Stimulated activated CD8-positive, alpha-beta memory T cell treated with anti-CD3 and anti-CD28 coated beads, Interleukin-2, amount 100 ng/mL, for 48 hours (primary cell): ENCODE measurements at places on chromosomes 4 and X.

- DNase-seq = no peak
These were observed 5.7 kb upstream of the NHS start for GRCh38 chrX:17369309-17369708.

DNA sequence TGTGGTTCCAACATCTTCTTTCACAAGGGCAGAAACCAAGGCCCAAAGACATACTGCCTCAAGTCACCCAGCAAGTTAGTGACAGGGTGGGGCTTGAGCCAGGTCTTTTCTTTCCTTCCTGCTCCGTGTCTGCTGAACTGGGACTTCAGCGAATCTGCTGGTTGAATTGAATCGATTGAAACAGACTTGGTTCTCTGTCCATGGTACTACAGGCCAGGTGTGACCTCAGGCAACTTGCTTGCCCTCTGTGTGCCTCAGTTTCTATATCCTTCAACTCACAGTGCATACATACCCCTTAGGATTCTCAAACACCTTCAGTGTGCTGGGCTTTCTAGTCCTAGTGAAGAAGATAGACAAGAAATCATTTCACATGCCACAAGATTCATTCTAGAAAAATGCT is 2.0 kb upstream of the ABLIM2 start:
- DNase-seq = no peak

- no peak for DNase-seq
These were observed 7.6 kb upstream of the GJB1 start for GRCh38 chrX:71215338-71215912.

DNA sequence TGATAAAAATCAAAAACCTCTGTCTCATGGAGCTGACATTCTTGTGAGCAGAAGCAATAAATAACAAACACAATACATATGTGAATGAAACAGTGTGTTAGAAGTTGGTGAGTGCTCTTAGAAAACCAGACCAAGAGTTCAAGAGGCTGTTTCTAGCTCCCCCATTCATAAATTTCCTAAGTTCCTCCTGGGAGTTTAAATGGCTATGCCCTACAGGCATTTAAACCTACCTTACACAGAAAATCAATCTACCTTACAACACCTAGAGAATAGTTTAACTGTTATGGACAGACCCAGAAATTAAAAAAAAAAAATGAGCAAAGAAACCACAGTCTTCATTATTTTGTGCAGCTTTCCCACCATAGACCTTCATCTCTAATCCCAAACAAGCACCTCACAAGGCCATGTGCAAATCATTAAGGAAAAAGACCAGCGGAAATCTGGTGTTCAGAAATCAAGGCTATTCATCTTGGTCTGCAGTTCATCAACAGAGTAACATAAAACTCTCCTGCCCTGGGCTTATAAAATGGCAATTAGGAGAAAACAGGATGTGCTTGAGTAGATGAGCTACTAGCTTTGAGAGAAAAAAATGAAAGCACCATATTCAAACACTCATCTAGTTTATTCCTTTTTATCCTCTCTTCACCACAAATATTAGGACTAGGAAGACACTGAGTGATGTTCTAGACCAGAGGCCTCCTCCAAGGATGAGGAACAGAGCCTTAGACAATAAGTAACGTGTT is 147.2 kb downstream of the SHROOM3 start:
- no peak for DNase-seq

DNA sequence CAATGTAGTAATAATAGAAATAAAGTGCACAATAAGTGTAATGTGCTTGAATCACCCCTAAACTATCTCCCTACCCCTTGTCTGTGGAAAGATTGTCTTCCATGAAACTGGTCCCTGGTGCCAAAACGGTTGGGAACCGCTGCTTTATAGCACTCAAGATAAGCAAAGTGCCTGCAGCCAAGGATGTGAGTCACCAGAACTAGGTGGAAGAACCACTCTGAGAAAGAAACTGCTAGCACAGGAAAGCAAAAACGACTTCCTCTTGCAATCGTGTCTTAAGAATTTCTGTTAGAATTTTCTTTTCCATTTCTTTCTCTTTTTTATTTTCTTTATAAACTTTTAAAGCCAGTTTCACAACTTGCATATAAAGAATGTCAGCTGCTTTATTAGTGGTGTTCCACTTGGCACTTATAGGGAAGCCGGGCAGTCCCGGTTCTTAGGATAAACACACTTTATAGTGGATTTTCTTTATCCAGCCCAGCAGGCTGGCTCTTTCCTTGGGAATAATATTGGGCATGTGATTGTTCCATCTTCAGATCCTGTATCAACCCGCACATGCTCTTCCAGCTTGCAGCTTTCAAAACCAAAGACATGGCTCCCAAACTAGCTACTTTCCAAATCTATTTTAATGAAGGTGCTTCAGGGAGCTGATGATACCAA is 32.3 kb upstream of the CXCL8 start:
- DNase-seq = no peak

GRCh38 chr4:138707746-138708677 is 307.6 kb upstream of the NOCT start:
- no peak for DNase-seq

DNA sequence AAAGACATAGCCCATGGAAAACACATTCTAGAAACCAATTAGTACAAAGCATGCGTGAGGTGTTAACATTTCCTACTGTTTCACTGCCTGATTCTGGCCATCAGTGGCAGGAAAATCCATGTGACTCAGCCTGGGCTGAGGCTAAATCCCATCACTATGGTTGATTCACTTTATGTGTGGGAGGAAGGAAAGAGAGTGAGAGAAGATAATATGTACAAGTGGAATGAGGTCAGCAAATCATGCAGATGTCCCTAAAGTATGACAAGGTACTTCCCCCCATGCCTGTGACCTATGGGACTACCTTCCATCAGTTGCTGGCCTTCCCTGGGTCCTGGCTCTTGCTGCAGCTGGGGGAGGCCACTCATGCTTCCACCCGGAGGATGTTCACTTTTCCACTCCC is 64.2 kb upstream of the MAP3K15 start:
- no peak for DNase-seq

DNA sequence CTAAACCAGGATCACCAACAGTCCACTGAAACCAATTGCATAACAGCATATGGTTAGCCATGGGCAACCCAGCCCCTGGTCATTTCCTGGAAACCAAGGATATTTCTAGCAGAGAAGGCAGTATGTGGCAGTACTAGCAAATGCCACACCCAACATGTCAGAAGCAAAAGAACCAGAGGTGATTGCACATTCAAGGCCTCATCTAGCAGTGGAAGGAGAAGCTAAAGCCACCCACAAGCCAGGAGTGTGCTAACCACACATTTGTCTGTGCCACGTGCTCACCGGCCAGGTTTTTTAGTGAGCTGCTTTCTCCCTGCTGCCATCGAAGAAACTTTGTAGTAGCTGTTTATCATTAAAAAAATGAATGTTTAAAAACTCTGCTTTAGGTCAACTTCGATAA is 42.0 kb downstream of the TEC start:
- DNase-seq = no peak

GRCh38 chrX:40197071-40197470 is 99.3 kb upstream of the BCOR start:
- DNase-seq = no peak

DNA sequence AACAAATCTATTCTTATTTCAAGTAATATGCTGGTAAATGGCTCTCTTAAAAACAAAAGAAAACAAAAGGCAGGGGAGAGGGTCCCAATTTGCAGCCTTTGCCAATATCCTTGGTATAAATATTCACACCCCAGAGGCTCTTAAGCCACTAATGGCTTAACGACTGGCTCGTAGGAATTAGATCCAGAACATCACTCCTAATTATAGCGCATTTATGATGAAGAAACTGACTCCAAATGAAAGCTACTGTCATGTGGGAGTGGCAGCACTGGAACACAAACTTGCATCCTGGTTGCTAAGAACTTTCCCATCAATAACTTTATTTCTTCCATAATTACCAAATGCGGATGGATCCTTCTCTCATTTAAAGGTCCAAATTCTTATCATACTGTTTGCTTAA is 138.7 kb downstream of the FRYL start:
- no peak for DNase-seq

DNA sequence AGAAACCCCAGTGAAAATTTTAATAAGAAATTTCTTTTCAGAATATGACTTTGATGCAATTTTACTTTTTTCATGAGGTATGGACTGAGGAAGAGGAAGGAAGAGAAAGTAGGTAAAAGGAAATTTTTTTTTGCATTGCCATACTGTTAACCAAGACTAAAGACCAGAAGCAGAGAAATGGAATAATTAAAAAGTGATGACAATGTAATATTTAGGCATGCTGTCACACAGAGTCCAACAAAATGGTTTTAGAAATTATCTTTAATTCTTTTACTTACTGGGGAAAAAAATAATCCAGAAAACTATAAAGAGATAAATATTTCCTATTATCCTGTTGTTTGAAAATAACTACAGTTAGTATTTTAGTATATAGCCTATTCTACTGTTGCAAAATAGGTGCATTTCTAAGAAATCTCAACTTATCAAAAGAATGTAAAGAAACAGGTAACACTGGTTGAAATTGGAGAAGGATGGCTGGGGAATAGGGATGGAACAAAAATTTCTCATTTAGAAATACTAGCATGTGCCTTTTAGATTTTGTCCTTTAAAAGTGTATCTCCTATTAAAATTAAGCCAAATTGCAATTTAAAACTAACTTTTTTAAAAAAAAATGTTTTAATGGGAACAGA is 92.6 kb downstream of the ANXA3 start:
- DNase-seq = no peak

- DNase-seq = no peak
These were observed 44.5 kb downstream of the STIM2 start for GRCh38 chr4:26905172-26905571.

DNA sequence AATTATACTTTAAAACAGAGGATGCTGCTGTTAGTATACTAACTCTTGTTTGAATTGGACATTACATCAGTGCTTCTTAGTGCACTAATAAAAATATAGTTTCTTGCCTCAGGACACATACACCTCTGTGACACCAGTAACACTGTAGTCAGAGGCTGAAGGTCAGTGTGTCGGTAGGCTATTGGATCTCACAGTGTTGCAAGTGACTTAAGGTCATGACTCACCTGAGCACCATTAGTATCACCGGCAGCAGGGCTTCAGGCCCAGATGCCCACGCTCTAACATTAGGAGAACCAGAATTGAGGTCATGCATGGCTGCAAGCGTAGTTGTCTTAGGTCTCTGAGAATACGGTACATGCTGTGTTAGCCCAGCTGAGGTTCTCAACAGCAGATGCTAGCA is 15.2 kb downstream of the ETDC start:
- DNase-seq = no peak

DNA sequence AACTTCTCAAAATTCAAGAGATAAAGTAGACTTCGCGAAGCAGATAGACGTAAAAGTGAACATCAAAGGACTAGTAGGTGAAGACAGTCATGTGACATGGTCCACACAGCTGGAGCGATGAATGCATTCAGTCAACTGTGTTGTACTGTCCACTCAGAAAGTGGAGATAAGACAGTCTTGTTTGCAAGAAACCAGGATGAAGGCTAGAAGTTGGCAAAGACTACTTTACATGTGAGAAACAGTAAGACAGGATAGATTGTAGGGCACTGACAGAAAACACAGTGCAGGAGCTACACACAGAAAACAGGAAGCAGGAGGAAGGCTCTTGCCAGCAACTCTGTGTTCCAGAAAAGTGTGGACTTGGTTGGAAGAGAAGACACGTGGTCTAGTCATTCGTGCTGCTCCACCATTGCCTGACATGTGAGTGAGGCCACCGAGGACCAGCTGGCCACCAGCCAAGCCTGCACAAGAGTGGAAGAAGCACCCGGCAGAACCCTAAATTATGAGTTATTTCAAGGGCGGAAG is 78.9 kb downstream of the FAT1 start:
- no peak for DNase-seq

DNA sequence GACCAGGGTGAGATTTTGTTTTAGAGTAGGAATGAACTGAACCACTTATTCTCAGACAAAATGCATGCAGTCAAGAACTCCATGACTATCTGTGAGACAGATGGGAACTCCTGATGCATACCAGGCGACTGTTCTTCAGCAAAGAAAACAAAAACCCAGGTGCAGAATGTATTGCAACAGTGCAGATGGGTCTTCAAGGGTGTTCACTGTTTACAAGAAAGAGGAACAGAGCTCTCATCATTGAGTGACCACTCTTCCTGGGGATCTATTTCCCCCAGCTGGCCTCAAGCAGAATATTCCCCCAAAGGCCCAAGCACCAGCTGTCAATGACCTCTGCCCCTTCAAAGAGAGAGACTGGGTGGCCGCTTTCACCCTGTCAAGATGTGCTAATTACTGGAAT is 39.7 kb upstream of the BMP3 start:
- DNase-seq = no peak

GRCh38 chrX:129653971-129654651 is 645 bp downstream of the APLN start:
- no peak for DNase-seq

DNA sequence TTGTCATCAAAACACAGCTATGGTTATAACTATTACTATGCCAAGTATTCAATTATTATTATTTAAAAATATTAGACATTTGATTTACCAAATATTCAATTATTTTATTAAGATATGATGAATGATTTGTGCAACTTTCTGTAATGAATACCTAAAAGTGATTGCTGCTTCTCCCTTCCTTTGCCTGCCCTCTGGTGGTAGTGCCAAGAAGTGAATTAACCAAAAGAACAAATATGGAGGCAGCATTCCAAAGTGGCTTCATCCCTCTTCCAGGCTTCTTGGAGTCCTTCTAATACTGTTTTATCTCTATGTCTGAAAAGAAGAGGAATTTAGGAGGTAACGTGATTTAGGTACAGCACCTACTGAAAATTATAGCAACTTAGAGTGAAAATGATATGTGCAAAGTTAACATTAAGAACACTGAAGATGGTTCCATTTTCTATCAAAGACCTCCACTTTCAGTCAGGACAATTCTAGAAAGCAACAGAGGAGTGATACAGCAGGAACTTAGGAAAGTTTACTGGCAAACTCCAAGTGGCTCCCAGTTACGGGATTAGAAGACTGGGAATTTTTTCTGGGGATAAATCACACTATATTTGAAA is 43.0 kb downstream of the ENPEP start:
- DNase-seq = no peak

DNA sequence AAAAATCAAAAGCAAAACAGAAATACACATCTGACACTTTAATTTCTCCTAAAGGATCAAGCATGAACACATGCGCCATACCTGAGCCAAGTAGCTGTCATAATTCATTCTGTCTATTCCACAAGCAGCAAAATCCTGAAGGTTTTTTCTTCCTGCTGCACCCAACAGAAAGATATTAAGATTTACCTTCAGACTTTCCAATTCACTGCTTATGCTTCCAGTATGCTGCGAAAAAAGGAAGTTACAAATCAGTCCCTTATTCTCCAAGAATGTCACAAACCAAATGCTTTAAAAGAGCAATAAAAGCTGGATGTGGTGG is 29.2 kb upstream of the FGFBP2 start:
- DNase-seq = no peak

- DNase-seq = no peak
These were observed at the start of gene TMEM255A for GRCh38 chrX:120310861-120311726. Gene TMEM255A, minus strand, starts transcription at chrX:120311461. Its CDS starts 152 bp downstream, at chrX:120311309.

DNA sequence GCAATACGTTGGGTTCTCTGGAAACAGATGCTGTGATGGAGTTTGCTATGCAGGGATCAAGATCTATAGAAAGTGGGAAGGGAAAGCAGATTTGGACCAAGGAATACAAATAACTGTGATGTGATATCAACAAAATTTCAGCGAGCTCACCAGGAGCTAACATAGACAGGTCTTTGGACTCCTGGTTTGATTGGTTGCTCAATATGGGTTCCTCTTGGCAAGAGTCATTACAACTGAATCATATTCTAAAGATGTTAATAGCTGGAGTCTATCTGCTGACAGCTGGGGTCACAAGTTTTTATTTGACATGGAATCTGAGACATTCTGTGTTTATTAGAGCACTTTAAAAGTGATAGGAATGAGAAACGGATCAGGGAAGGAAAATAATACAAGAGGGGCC is 637.6 kb upstream of the GNPDA2 start:
- no peak for DNase-seq

GRCh38 chrX:132411310-132411977 is 77.4 kb downstream of the MBNL3 start:
- DNase-seq = no peak
